Adipose tissue (tissue), 3 donors: ENCODE measurements at places on chromosomes 1 and 21. TPM values are rescaled to one million over a fixed set of nuclear protein-coding genes. Genes with fewer than 3 reads are reported as not detected.

ITLN1 gene
- polyA plus RNA-seq: 15.7 TPM

CLIC4 gene
- 114 TPM for polyA plus RNA-seq

WNT4 gene
- 0.24 TPM for polyA plus RNA-seq

ADORA3 gene
- 5.5 TPM for polyA plus RNA-seq

CLCA1 gene
- polyA plus RNA-seq: not detected

GJA9 gene
- polyA plus RNA-seq: 0.04 TPM

CDC7 gene
- 3.4 TPM for polyA plus RNA-seq

AGT gene
- 7.6 TPM for polyA plus RNA-seq

CR1L gene
- not detected for polyA plus RNA-seq

NR1I3 gene
- 0.22 TPM for polyA plus RNA-seq

GUCA2B gene
- 1.5 TPM for polyA plus RNA-seq

CCDC185 gene
- polyA plus RNA-seq: not detected

PAPPA2 gene
- 0.79 TPM for polyA plus RNA-seq

GJA8 gene
- not detected for polyA plus RNA-seq

PDC gene
- not detected for polyA plus RNA-seq

TTC39A gene
- 1.9 TPM for polyA plus RNA-seq

OR6K3 gene
- polyA plus RNA-seq: not detected

CHI3L2 gene
- polyA plus RNA-seq: 1.0 TPM

SNX7 gene
- polyA plus RNA-seq: 21.3 TPM

NOL9 gene
- 5.2 TPM for polyA plus RNA-seq

DIRAS3 gene
- polyA plus RNA-seq: 16.6 TPM

CFAP141 gene
- not detected for polyA plus RNA-seq

NTMT2 gene
- not detected for polyA plus RNA-seq

TMEM52 gene
- polyA plus RNA-seq: 5.6 TPM

TCP10L gene
- 0.40 TPM for polyA plus RNA-seq

SH2D2A gene
- polyA plus RNA-seq: 3.0 TPM

ST6GALNAC3 gene
- polyA plus RNA-seq: 8.8 TPM

ARTN gene
- polyA plus RNA-seq: 1.3 TPM

CGN gene
- polyA plus RNA-seq: 28.7 TPM

RNF11 gene
- polyA plus RNA-seq: 102 TPM

GSTM3 gene
- polyA plus RNA-seq: 38.6 TPM

F3 gene
- polyA plus RNA-seq: 95.5 TPM

AMY2A gene
- polyA plus RNA-seq: 359 TPM

RPE65 gene
- not detected for polyA plus RNA-seq

DNAH14 gene
- polyA plus RNA-seq: 0.80 TPM

LMX1A gene
- polyA plus RNA-seq: 0.03 TPM

DISC1 gene
- 1.4 TPM for polyA plus RNA-seq
